ENCODE measurements at places on chromosomes 16 and 17.

DNA sequence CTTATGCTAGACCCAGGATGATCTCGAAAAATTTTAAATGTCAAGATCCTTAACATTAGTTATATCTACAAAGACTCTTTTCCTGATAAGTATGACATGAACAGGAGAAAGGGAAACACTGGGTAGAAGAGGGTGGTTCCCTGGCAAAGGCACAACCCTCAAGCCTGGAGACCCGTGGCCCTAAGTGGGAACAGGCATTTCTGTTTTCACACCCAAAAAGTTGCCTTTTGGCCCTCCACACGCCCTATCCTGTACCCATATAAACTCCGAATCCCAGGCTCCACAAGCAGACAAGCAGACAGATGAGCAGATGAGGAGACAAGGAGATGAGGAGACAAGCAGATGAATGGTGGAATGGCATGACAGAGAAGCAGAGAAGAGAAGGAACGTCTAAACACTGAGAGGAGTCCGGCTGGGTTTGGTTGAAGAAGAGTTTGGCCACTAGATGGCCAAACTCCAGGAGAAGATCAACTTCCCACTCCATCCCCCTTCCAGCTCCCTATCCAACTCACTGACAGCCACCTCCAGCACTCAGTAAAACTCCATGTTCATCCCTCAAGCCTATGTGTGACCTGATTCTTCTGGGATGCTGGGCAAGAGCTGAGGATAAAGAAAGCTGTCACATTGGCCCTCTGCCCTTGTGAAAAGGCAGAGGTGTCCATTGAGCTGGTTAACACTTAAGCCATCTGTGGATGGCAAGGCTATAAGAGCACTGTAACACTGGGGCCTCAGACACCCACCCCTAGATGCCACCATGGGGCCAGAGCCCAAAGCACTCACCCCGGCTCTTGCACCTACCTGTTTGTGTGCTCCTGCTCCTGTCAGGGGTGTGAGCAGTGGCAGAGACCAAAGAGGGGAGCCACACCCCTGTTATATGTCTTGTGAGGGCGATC is 139.6 kb upstream of the FAM20A start:
- peak; percentile 15 for DNase-seq

DNA sequence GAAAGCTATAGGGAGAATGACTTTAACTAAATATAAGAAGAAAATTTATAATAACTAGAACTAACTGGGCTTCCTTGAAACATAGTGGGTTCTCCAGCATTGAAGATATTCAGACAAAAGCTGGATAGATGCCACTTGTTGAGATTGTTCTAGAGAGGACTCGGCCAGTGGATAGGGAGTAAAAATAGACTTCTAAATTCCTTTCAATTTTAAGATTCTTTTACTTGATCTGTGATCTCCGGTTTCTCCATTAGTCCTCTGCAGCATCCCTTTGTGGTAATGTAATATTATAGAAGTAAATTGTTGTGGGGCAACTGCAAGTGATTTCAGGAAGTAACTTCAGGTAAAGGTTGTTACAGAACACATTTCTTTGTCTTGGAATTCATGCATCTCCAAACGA is 10.3 kb upstream of the RARA start:
- no peak for DNase-seq

- DNase-seq: no peak
Observed at GRCh38 chr17:78257810-78258322, 26.4 kb downstream of the TMEM235 start.

DNA sequence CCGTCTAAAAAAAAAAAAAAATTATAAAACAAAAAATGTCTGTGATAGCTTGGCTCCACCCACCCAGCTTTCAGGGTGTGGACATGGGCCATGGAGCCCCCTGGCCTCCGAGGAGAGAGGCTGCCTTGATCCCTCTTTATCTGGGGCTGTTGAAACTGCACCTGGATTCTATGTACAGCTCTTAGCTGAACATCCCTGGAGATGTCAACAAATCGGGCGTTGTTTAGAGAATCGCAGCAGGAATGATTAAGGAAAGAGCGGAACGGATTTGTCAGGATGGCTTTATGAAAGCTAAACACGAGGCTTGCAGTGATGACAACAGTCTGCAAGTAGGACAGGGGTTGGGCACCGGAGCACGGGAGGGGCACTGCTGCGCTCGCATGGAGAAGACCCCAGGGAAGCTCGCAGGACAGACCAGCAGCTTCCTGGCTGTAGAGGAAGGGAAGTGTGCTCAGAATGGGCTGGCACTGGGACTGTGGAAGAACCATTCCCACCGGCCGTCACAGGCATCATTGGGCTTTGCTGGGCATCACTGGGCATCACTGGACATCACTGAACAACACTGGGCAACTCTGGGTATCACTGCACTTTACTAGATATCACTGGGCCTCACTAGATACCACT is 195.8 kb upstream of the FOXF1 start:
- DNase-seq: no peak

DNA sequence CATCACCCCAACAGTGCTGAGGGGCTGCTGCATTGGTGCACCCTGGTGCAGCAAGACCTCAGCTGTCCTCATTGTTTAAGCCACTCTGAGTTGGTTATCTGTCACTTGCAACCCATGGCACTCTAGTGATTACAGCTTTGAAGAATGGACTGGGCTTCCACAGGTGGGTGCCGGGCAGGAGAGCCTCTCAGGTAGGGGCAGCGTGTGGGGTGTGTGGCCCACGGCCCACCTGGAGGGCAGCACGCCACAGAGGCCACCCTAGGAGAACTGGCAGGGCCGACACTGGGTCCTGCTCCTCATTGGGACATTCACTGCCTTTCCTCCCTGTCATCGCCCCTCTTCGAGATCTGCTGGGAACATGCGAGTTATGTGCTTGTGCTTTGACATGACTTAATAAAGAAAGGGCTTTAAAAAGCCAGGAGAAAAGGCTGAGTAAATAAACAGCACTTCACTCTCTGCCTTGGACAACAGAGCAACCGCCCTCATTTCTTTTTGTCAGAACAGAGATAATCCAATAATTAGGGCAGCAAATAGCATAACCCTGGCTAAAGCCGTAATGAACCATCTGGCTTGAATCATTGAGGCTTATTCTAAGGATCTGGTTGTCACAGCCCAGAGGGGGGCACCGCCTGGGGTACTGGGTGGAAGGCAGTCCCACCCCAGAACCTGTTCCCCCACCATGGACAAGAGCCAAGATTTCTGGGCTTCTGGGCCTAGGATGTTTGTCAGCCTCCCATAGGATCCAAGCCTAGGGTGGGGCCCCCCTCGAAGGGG is 3.0 kb downstream of the DOC2B start:
- no peak for DNase-seq
